Stimulated activated CD8-positive, alpha-beta memory T cell treated with anti-CD3 and anti-CD28 coated beads, Interleukin-4, amount 100 ng/mL, for 1 hour (primary cell): ENCODE measurements at places on chromosomes 3 and 15.

DNA sequence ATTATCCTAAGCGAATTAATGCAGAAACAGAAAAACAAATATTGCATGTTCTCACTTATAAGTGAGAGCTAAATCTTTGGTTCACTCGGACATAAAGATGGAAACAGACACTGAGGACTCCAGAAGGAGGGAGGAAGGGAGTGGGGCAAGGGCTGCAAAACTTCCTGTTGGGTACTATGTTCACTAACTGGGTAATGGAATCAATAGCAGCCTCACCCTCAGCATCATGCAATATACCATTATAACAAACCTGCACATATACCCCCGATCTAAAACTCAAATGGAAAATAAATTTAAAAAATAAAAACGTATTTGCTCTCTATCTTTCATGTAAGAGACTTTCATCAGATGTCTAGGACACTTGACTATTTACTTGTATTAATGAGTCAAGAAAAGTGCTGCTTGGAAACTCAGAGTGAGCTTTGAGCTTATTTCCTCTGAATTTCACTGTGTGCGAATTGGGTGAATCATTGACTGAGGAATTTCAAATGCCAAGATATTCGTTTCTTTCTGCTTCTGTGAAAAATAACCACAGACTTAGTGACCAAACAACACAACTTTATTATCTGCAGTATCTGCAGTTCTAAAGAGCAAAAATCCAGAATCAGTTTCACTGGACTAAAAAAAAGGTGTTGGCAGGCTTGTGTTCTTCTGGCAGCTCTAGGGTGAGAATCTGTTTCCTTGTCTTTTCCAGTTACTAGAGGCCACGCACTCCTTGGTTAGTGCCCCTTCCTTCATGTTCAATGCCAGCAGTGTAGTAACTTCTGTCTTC lies 18.4 kb downstream of the TM4SF18 start:
- no peak for DNase-seq

DNA sequence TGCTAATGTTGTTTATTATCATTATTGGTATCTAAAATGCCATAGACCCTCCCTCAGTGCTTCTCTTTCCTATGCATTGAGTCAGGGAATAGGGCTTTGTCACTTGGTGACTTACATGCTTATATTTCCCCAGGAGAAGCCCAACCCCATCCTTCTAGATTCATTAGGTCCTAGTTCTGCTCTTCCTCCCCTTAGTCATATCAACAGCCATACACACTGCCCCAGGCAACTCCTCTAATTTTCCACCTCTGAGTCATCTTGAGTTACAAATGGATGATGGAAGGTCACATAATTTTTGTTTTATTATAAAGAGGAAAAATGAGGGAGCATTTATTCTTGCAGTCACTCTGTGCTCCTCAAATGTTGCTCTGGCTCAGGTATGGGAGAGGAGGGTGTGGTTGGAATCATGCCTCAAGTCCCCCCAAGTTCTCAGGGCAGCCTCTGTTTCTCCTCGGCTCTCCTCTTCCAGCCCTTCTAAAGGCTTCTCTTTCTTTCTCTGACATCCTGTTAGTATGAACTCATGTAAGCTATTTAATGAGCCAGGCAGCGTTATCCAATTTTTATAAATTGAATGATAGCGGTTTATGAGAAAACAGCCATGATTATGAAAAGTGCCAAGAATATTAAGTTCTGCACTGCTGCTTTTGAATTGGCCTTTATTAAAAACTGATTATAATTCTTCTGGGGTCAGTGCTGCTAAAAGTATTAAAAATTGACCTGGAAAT lies 45.6 kb upstream of the FSTL1 start:
- no peak for DNase-seq

GRCh38 chr3:108518895-108519294 lies 8.5 kb upstream of the MYH15 start:
- no peak for DNase-seq

GRCh38 chr3:113968986-113969385 lies 21.2 kb downstream of the ZDHHC23 start:
- DNase-seq: no peak

- DNase-seq: no peak
Measured at GRCh38 chr15:97597801-97598200, 362.7 kb upstream of the ARRDC4 start.

- DNase-seq: no peak
Measured at GRCh38 chr3:128327606-128328031, 139.1 kb downstream of the DNAJB8 start.

DNA sequence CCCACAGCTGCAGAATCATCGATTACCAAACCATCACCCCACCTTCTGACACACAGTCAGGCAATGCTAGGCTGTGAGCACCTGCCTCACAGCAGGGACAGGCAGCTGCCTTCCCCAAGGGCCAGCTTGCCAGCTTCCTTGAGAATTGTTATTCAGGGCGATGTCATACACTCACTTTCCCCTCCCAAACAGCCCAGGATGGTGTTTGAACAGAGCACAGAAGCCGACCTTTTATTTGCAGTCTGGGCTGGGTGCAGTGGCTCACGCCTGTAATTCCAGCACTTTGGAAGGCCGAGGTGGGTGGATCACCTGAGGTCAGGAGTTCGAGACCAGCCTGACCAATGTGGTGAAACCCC lies 84.5 kb upstream of the HERC1 start:
- no peak for DNase-seq

DNA sequence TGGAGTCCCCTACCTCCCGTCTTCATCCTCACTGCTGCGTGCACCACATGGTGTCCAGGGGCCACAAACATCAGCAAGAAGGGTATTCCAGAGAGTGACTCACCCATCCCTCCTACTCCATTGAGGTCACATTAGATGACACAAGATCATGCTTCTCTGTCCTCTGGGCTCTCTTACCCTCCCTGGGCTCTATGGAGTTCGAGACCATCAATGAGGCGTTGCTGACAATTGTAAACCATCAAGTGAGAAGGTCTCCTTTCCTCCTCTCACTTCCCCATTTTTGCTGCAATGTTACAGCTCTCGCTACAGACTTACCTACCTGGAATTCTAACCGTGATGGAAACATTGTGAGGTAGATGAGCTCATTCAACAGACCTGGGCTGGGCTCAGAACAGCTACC lies 51.7 kb downstream of the HMCES start:
- DNase-seq: no peak

- no peak for DNase-seq
Measured at GRCh38 chr3:73623346-73623745, 1.4 kb downstream of the PDZRN3 start.

- no peak for DNase-seq
Measured at GRCh38 chr3:72797773-72798543, 50.3 kb downstream of the SHQ1 start.

DNA sequence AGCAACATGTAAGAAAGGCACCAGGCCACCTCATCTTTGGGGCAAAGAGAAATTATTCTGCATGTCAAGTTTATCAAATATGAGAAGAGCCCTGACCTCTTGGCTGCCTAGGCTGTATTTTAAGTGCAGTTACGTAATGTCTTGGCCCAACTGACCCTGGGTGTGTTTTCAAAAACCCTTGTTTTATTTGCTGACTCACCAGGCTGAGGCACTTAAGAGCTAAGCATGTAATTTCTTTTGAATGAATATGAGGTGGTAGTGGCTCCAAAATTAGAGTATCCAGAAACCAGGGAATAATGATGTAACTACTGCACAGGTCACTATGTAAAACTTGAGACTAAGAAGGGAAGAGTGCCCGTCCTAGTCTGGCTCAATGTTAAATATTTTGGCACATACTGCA lies 24.3 kb downstream of the PGPEP1L start:
- no peak for DNase-seq

- DNase-seq: no peak
Measured at GRCh38 chr3:147318900-147319299, 87.4 kb downstream of the ZIC4 start.

GRCh38 chr3:183576487-183577107 lies 21.1 kb upstream of the KLHL6 start:
- DNase-seq: no peak

GRCh38 chr3:67421912-67422311 lies 232.5 kb downstream of the SUCLG2 start:
- no peak for DNase-seq

DNA sequence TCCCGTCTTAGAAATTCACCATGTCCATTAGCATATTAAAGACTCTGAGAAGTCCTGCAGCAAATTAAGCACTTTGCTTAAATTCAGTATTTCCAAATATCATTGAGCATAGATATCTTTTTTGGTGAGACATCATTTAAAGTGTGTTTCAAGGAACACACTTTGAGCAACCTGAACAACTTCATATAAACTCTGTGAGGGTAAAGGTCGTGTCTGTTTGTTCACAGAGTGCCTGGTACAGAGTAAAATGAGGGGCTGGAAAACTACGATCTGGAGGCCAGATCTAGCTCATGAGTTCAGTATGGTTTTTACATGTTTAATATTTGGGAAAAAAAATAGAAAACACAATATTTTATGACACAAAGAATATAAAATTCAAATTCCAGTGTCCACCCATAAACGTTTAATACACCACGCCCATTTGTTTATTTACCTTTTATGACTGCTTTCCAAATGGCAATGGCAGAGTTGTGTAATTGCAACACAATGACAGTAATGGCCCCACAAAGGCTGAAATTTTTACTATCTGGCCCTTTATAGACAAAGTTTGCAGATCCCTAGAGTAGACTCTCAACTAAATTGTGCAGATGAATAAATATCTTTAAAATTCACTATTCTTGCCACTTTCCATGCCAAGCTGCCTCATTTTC lies 67.4 kb downstream of the SNTN start:
- no peak for DNase-seq

- DNase-seq: no peak
Measured at GRCh38 chr3:40961104-40961857, 238.0 kb upstream of the CTNNB1 start.

DNA sequence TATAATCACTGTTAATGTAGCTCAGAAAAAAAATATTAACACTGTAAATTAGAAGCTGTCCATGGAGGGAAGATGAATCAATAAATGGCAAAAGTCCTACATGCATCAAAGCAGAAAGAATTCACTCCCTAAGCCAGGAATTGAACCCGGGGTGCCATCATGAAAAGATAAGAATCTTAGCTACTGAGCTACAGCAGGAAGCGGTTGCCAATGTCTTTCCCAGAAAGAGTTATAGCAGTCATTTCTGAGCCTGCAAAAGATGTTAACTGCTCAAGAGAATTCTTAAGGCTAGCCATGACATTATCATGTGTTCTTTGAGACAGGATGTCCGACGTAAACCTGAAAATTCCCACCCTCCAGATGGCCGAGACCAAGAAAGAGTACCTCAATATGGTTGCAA lies 47.4 kb upstream of the MKRN3 start:
- DNase-seq: no peak

DNA sequence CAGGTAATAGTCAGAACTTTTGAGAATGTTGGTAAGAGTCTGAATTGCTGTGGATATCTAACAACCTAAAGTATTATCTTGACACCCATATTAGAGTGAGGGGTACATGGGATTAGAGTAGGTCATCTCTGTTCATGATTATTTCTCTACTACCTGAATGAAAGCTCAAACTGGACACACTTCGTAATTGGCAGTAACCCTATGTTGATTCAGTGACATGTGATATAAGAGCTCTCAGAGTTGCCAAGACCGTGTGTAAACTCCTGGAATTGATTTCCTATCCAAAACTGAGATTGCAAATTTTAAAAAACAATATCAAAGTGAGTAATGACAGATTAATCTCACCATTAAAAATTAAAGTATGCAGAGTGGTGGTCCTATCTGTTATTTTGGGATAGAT lies 214.8 kb upstream of the ARHGEF26 start:
- no peak for DNase-seq

- peak; percentile 11 for DNase-seq
Measured at GRCh38 chr3:48466386-48467109, 20.0 kb downstream of the ATRIP start.

DNA sequence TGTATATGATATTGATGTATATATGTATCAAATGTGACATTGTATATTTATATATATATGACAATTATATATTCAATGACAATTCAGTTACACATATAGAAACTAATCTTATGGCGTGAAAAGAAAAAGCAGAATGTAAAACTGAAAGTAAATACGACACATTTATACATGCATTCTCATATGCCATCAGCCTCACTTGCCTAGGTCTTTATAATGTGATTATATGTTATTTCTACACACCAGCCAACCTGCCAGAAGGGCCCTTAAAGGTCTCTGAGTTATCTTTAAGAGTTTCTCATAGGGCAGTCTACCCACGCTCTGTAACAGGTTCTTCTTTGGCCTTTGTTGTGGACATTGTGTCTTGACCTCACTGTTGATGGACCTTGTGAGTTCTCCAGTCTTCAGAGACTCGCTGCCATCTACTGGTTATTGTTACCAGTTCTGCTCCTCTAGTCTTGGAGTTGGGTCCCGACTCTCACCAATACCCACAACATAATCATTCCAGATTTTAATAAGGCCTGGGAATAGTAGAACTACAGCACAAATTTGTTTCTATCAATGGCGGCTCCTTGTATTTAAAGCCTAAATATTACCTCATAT lies 371.5 kb upstream of the GOLIM4 start:
- DNase-seq: no peak

- no peak for DNase-seq
Measured at GRCh38 chr15:98326804-98327203, 321.5 kb upstream of the IGF1R start.

DNA sequence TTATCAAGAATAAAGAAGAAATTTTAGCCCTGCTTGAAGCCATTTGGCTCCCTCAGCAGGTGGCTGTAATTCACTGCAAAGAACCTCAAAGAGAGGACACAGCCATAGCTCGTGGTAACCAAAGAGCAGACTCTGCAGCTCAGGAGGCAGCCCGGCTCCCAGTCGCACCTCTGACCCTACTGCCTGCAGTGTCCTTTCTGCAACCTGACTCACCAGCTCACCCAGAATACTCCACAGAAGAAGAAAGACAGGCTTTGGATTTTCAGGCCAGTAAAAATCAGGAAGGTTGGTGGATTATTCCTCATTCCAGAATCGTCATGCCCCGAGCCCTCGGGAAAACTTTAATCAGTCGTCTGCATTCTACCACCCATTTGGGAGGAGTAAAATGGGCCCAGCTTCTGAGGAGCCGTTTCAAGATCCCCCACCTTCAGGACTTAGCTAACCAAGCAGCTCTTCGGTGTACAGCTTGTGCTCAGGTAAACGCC lies 38.6 kb downstream of the ZBTB11 start:
- no peak for DNase-seq

- no peak for DNase-seq
Measured at GRCh38 chr15:78247911-78248310, 13.5 kb upstream of the ACSBG1 start.
